ENCODE measurements at places on chromosomes 7 and 10.

GRCh38 chr10:5963591-5963990, 13.8 kb downstream of the IL15RA start:
- DNase-seq: no peak

- DNase-seq: no peak
These were observed 19.0 kb downstream of the C10orf90 start for GRCh38 chr10:126651467-126651866.

DNA sequence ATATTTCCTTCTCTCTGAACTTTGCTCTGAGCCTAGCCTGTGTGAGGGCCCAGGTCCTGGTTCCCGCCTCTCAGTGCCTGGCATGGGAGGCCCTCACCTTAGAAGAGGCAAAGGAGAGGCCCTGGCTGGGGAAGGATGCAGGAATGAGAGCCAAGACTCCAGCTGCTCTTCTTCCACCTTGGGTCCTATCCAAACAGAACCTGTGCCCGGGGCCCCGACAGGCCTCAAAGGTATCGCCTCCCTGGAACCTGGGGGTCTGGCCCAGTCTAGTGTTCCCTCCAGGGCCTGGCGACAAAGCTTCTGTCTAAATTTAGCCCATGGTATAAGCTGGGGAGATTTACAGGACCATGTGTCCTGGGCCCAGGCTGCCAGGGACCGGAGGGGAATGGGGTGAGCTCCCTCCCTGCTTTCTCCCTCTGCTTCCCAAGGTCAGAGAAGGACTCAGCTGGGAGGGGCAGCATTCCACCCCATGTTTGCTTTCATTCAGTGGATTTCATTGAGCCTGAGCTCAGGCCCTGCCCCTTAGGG, 12.0 kb upstream of the CRHR2 start:
- DNase-seq: no peak

- DNase-seq: no peak
These were observed 2.5 kb downstream of the ACSL5 start for GRCh38 chr10:112376396-112376790.

DNA sequence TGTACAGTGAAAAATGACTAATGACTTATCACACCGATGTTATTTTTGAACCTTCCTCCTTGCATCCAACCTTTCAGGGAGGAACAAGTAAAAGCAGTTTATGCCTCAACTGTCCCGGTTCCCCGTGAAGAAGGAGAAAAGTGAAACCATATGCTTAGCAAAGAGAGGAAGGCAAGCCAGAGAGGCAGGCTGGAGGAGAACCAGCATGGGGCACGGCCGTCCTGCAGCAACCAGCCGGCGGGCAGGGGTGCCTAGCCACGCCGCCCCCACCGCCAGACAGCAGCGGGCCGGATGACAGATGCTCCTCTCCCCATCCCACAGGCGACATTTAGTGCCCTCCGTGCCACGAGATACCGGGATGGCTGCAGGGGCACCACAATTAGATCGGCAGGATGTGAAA, 421.4 kb upstream of the MGMT start:
- DNase-seq: no peak

DNA sequence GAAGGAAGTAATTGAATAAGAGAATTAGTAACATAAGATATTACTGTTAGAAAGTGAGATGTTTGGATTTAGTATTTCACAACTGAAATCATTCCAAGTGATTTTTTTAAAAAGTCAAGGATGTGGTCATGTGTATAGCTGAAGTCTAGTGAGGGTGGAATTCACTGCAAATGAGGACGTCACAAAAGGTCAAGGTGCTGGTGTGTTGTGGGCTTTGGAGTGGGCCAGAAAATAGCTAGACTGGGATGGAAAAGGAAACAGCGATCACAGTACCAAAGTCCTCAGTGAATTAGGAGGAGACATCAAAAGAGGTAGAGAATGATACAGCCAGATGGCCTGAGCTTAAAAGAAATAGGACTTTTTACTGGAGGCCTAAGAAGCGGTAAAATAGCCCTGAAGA, 272.8 kb downstream of the DYNC1I1 start:
- no peak for DNase-seq

DNA sequence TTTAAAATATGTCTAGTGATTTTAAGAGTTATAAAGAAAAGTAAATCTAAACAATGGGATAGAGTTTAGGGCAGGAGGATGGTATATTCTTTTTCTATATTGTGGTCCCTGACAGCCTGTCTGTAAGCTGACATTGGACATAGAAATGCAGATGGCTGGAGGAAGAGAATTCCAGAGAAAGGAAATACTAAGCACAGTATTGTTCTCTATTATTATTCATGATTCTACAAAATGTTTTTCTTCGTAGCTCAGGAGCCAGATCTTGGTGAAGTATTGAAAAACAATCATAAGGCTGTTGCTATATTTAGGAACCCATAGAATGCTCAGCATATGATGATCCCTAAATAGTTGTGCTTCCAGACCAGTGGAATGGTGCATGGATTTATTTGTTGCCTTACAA, 117.0 kb upstream of the FAM3C start:
- DNase-seq: no peak

- DNase-seq: no peak
These were observed 186.0 kb downstream of the JAZF1 start for GRCh38 chr7:27994639-27995038.

GRCh38 chr7:81031243-81031642, 112.4 kb upstream of the SEMA3C start:
- no peak for DNase-seq

- DNase-seq: no peak
These were observed 325.4 kb upstream of the SEMA3C start for GRCh38 chr7:81244224-81244623.

- no peak for DNase-seq
These were observed 48.5 kb upstream of the BHLHA15 start for GRCh38 chr7:98162758-98163157.

DNA sequence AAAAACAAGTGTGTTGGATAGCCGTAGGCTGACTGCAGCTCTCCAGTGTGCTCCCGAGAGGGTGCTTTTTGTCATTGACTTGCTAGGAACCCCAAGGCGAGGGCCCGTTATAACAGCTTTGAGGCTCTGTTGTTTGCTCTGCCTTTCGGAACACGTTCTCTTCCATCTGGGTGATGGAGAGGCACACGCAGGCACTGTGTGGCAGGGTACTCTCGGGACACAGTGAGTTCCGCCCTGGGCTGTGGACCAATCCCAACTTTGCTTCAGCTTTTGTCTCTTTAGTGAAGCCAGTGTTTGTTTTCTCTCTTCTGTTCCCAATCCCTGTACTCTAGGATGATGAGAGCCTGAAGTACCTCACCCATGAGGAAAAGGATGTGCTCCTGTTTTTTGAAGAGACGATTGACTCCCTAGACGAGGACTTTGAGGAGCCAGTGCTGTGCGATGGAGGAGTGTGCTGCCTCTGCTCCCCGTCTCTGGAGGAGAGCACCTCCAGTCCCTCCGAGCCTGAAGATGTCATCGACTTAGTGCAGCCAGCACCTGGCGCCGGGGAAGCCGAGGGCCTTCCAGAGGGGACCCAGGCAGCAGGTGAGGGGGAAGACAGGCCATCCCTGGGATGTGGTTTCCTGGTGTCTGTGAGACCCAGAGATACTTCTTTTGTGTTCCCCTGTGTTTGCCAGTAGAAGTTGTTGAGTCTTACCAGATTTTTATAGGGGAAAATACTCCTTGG, 43.2 kb downstream of the PROSER2 start:
- no peak for DNase-seq

- peak; percentile 40 for DNase-seq
These were observed 991 bp downstream of the SEMA4G start for GRCh38 chr10:100970076-100970913.

DNA sequence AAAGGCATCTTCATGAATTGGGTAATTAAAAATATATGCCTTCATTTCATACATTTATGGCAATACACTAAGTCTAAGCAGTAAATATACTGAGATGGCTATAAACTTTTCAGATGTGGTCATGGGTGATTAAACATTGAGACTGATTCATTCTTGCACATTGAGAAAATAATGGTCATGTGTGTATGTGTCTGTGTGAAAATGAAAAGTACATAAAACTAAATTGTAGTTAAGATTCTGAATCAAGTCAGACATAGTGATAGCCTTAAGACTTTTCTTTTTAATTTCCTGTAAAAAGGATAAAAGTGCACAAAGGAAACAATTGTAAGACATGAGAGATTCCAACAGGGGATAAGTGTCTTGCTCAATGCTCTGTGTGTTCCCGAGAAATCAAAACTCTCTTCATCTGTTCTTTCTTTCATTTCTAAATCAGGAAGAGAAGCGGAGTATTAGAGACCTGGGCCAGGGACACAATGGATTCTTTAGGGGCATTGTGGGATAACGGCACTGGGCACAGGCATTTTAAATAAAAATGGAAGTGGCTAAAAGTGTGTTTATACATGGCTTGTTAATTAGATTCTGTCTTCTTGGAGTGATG, 69.8 kb upstream of the AGR3 start:
- no peak for DNase-seq

Data from Peyer's patch (tissue), 4 donors.